ENCODE measurements at places on chromosomes 5 and 9.

- no peak for DNase-seq
Observed at GRCh38 chr5:149048811-149049210, 14.1 kb downstream of the SH3TC2 start.

DNA sequence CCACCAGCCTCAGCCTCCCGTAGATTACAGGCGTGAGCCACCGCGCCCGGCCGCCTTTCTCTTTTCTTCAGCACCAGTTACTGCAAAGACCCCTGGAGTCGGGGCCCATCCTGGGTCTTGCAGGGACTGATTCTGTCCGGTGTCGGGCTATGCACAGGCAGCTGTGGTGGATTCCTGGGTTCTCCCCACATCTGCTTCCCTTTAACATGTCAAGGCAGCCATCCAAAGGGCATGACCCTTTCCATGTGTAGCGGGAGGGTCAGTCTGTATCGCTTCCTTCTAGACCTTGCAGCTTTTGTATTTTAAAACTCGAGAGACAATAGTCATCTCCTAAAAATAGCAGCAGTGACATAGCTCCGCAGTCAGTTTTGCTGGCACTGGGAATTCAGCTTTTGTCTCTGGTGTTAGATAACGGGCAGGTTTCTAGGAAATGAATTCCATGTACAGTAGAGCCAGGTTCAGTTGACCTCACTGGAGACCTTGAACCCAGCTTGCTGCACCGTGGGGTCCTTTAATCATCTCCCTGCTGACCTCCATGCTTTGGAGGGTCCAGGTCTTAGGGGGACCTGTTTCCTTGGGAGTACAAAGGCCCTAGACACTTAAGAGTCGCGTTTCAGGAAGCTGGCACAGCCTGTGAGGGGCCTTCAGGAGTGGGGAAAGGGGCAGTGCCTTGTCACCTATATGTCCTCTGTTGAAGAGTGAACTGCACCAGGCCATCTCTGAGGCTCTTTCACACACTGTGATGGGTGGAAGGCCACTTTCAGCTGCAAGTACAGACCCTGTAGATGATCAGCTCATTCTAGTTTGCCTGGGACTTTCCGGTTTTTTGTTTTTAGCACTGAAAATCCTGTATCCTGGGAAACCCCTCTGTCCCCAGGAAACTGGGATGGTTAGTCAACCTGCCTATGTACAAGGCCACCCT is 13.8 kb downstream of the ANKRD33B start:
- DNase-seq = no peak

- peak; percentile 2 for DNase-seq
Observed at GRCh38 chr9:118108971-118109370, 404.8 kb downstream of the TLR4 start.

- DNase-seq = peak; percentile 91
Observed at GRCh38 chr9:70081120-70081495, 37.5 kb downstream of the MAMDC2 start.

Measured in astrocyte (in vitro differentiated cells and primary cell).